CD4-positive, alpha-beta T cell treated with Interleukin-2 at 100 ng/mL for 4 hours (primary cell): ENCODE measurements at places on chromosomes 12 and 14.

- no peak for DNase-seq
Observed at GRCh38 chr12:3365463-3366411, 125.3 kb upstream of the PRMT8 start.

DNA sequence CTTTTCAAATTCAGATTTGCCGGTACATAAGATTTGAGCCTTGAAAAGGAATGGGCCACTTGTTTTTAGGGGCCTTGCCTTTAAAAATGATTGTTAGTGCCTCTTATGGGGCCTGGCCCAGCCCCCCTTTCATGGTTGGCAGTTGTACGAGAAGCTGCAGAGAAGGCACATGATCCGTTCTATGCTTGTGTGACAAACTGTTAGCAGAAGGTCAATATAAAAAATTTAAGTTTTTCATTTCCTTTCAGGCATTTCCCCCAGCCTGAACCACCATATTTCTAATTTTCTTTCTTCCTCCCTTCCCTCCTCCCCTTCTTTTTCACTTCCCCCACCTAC, 119.1 kb downstream of the PLXNC1 start:
- DNase-seq, result no peak

DNA sequence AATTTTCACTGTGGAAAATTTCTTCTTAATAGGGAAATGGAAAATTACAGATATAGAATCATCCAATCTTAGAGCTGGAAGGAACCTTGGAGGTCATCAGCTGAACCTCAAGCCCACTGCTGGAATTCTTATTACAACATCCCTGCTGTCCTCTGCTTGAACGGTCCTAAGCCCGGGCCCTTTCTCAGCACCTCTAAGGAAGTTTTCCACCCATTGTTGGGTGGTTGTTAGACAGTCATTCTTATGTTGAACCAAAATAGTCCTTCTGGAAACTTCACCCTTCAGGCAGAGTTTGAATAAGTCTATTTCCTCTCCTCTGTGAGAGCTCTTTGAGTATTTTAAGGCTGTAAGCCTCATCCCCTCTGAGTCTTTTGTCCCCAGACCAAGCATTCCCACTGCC, 70.7 kb downstream of the ZFP36L1 start:
- DNase-seq, result no peak

DNA sequence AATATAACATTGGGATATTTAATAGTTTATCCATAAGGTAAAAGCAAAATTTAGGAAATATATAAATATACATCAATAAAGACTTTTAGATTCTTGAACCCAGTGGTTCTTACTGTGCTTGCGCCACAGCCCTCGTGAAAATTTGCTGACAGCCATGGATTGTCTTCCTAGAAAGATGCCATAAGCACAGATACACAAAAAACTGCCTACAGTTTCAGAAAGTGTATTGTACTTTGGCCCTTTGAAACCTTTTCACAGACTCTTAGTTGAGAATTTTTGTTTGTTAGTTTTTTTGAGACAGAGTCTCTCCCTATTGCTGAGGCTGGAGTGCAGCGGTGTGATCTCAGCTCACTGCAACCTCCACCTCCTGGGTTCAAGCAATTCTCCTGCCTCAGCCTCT, 28.1 kb downstream of the DEPDC4 start:
- DNase-seq, result no peak

- no peak for DNase-seq
Observed at GRCh38 chr14:88166616-88167015, 156.5 kb downstream of the KCNK10 start.

DNA sequence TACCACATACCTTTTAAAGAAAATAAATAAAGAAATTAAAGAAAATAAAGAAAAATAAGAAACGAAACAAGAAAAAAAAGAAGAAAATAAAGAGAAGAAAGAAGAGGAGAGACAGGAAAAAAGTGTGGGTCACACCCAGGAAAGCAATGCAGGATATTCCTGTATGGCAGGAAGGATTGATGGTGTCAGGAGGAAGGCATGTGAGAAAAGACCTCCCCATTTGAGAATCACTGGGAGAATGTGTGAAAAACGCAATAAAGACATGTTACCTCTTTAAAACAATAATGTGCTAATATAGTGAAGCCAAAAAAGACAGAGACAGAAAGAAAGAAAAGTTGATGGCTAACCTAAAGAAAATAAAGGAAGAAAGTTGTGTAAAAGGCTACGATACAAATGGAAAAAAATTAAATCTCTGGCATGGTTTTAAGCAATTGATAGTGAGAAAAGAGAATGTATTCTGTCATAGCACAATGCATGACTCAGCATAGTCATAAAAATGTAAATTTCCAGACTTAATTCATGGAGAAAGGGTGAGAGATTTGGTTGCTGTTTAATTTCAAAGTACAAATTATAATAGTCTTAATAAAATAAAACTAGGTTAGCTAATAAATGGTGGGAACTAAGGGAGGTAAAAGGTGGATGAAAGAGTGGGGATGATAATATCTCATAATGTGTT, 24.3 kb upstream of the FOXG1 start:
- no peak for DNase-seq

- no peak for DNase-seq
Observed at GRCh38 chr14:89598548-89599186, 181.6 kb upstream of the FOXN3 start.

- no peak for DNase-seq
Observed at GRCh38 chr14:20515846-20516245, 10.5 kb downstream of the RNASE10 start.
